Endothelial cell of umbilical vein (primary cell): ENCODE measurements at places on chromosomes 2 and 18. TPM values are rescaled to one million over a fixed set of nuclear protein-coding genes. Genes with fewer than 3 reads are reported as not detected.

- DNase-seq: no peak
These were observed 70.3 kb downstream of the POLR1A start for GRCh38 chr2:86035376-86035882.

GRCh38 chr18:13183790-13184189 is 34.8 kb upstream of the LDLRAD4 start:
- DNase-seq: no peak

BARD1 gene
- 5.6 and 9.1 TPM in 2 replicates for polyA plus RNA-seq

GRCh38 chr18:54900290-54900689 is 59.0 kb downstream of the CCDC68 start:
- no peak for DNase-seq

GRCh38 chr2:239831001-239831731 is 194.0 kb downstream of the NDUFA10 start:
- DNase-seq: peak; percentile 67

DNA sequence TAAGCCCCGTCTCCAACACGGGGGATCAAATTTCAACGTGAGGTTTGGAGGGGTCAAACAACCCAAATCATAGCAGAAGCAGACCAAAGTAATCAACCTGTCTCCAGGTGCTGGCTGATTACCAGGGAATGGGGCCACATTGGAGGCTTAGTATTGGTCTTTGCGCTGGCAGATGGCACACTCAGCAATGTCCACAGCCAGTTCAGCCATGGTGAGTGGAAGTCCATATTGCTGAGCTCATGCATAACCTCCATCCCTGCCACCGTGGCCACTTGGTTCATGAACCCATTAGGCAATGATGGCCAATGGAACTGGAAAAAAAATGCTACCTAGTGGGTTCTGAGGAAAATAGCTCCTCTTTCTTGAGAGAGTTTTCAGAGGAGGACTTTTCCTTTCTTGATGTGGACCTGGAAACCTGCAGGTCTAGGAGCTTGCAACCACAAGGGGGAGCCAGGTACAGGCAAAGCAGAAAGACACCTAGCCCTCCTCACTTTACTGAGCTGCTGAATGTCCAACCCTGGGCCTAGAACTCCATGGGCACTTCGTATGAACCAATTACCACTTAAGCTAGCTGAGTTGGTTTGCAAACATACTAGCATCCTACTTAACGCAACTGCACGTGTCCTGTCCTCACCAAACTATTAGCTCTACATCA is 128.0 kb upstream of the GYPC start:
- DNase-seq: no peak

GRCh38 chr2:735670-736218 is 58.5 kb upstream of the TMEM18 start:
- no peak for DNase-seq

- peak; percentile 28 for DNase-seq
These were observed 55.7 kb downstream of the DNMT3A start for GRCh38 chr2:25286025-25286400.

DNA sequence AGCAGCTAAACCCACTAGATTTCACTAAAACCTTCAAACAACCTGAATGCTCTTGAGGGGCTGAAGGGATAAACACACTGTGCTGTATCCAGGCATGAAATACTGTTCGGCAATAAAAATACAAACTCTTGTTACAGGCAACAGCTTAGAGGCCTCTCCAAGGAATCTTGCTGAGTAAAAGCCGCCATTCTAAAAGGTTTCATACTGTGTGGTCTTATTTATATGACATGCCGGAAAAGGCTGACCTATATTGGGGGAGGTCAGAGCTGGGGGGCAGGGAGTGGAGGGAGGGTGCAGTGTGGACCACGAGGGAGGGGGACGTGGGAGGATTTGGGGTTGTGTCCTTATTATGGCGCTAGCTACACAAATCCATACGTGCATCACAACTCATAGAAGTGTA is 136.2 kb downstream of the MBP start:
- no peak for DNase-seq

GRCh38 chr2:217695033-217695520 is 307.7 kb downstream of the TNS1 start:
- DNase-seq: no peak

DNA sequence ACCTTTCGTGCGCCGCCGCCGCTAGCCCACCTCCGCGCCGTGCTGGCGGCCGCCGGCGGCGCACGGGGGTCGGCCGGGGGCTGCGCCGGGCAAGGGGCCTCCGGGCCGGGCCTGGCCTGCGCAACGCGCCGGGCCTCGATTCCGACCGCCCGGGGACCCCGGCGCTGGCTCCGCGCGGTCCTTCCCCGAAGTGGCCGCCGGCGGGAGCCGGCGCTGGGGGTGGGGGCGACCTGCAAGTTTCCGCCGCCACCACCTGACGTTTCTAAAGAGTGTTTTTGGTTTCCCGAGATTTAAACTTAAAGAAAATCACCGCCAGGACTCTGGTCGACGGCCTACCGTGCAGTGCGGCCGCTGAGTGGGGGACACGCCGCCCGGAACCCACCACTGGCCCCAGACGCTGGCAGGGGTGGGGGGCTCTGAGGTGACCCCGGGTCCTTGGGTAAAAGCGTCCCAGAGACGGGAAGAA is 3.8 kb upstream of the GATA6 start:
- DNase-seq: no peak

DNA sequence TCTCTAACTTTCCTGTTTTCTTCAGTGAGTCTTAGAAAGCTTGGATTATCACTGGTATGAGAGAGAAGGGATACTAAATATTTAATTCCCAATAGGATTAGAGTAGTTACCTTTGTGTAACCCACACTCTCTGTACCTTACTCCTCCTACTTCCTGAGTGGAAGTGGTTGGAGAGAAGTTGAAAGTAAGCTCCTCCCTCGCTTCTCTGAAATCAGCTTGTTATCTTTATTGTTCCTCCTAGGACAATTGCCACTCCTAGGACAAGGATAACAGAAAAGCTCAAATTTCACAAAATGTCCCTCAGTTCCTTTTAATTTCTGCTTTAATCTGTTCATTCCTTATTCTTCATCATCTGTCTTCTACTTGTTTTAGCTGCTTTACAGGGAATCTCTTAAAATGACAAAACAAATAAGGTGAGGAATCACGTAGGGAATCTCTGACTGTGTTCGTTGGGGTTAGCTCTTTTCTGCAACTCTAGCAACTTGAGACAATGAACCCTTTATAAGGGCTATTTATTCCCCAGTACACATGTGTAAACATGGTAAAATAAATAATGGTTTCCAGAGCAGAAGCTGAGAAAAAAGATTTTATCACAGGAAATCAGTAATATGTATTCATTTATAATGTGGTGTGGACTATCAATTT is 8.6 kb downstream of the ITPRID2 start:
- DNase-seq: no peak

FNDC4 gene
- polyA plus RNA-seq: 19.0 and 22.3 TPM in 2 replicates

- DNase-seq: no peak
These were observed 19.9 kb upstream of the RPL37A start for GRCh38 chr2:216478791-216479190.

GRCh38 chr18:48866028-48866733 is 84.6 kb downstream of the SMAD7 start:
- peak; percentile 91 for DNase-seq

SCYGR4 gene
- polyA plus RNA-seq: not detected in 2 replicates

DNA sequence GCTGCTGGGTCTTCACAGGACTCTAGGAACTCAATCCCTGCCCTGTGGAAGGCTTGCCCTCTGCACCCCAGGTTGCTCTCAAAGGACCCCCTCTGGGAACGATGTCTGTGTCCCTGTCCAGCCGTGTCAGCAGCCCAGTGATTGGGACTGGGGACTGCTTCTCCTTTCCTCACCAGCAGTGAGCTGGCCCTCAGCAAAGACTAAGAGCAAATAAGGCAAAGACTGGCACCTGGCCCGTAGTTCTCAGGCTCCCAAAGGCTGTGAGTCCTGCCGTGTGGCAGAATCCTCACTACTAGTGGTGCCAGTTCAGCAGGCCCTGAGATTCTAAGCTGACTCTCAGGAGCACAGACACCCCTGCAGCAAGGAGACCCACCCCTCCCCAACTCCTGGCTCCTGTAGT is 47.8 kb downstream of the TMEM163 start:
- DNase-seq: no peak

PIEZO2 gene
- polyA plus RNA-seq: 1.2 and 1.7 TPM in 2 replicates

GATA6 gene
- 3.9 and 4.1 TPM in 2 replicates for polyA plus RNA-seq

GRCh38 chr2:231227310-231228162 is 29.1 kb downstream of the ARMC9 start:
- DNase-seq: peak; percentile 68

- no peak for DNase-seq
These were observed 94.6 kb downstream of the GLI2 start for GRCh38 chr2:120830096-120830830.

DNA sequence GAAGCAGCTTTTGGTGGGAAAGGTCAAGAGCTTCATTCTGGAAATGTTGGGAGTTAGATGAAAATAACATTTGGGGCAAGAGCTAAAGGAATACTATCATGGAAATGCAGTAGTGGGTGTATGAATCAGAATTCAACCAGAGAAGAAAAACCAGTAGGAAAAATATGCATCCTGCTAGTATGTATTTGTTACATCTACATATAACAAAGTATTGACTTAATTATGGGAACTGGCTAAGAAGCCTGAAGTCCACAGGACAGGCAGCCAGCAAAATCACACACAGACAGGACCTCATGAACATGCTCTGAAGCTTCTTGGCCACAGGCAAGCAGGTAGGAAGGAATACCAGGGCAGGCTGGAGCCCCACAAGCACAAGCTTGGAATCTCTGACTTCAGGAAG is 185.8 kb downstream of the FBXO15 start:
- DNase-seq: no peak

GAD1 gene
- 0.62 and 0.64 TPM in 2 replicates for polyA plus RNA-seq

TTN gene
- polyA plus RNA-seq: 0.10 and 0.11 TPM in 2 replicates

ANKRD62 gene
- polyA plus RNA-seq: not detected in 2 replicates

DNA sequence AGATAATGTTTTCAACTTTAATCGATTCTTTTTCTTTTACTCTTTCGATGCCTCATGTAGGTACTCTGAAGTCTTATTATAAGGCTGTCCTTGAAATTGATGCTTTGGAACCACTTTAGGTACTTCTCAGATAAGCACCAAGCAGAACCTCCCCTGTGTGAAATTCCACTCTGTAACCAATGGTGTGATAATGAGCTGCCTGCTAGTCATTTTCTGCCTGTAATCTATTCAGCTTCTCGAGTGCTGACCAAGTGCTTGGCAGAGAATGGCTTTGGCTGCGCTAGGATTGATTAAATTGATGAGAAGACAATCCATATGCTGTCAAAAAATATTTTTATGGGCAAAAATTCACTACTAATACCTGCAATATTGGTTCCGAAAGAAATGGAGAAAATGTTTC is 132.1 kb upstream of the STON1 start:
- DNase-seq: no peak

SERPINB10 gene
- not detected in 2 replicates for polyA plus RNA-seq

DNA sequence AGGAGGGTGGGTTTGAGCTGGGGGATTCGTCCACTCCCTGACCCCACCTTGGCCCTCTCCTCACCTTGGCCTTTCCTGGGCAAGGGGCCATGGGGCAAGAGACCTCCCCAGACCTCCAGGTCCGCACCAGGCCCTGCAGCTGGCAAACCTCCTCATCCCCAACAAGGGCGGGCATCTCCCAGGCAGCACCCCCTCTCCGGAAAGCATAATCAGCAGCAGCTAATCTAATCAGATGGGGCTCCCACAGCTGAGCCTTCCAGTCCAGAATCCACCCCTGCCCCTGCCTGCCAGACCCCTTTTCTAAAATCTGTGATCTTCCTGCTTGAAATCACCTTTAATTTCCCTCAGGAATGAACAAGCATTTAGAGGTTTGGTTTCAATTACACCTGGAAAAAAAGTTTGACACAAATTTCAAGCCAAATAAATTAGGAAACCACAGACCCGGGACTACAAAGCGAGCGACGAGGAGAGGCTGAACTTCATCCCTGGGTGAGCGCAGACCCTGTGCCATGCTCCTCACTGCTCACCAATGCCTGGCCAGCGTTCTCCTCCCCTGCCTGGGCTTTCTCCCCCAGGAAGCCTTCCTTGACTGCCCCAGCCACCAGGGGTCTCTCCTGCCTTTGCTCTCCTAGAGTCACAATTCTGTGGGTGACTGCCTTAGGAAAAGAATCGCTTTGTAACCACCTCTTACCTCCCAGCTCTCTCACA is 143.0 kb upstream of the MYCN start:
- no peak for DNase-seq

- DNase-seq: no peak
These were observed 48.2 kb downstream of the LIPG start for GRCh38 chr18:49610022-49610445.

- DNase-seq: no peak
These were observed 88.1 kb downstream of the TTC27 start for GRCh38 chr2:32715981-32716380.

DNA sequence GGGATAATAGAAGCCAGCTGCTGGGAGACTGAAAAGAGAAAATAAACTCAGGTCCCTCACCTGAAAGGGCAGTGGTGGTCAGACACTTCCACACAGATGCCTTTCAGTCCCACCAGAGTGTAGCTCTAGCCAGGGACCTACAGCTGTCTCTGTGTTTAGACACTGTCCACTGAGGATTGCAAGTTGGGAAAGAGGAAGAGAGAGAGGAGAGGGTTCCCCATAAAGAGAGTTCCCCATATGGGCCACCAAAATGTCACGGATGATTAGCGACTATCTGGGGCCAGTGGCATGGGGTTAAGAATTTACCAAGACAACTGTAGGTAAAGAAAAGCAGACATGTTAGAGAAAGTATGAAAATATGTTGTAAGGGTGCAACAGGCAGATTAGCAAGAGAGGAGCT is 36.7 kb upstream of the SKA1 start:
- no peak for DNase-seq

CD226 gene
- polyA plus RNA-seq: 0.06 TPM in 1 of 2 replicates, not detected in the other

DNA sequence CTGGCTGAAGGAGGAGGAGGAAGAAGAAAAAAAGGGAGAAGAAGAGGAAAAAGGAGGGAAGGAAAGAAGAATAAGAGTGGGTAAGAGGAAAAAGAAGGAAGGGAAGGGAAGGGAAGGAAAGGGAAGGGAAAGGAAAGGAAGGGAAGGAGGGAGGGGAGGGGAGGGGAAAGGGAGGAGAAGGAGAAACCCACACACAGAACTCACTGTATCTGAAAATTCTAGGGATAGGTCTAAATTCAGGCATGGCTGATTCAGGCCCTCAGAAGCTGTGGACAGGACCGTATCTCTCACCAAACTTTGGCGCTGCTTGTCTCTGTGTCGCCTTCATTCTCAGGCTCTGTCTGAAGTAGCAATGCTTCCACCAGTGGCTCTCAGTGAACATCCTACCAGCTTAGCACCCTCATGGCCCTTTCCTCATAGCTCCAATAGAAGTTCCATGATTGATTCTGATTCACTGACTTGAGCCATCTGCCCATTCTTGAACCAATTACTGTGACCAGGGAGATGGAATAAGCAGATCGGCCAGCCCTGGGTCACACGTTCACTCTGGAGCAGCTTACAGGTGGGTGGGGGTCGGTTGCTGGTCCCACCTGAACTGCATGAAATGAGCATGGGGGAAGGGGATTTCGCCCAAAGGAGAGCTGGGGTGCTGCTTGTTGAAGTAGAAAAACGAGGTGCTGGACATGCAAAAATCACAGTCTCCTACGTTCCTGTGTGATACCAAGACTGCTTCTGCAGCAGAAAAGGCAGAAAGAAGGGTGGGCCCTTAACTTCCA is 59.7 kb downstream of the TTC32 start:
- DNase-seq: no peak

ALLC gene
- not detected in 2 replicates for polyA plus RNA-seq
